Effector memory CD4-positive, alpha-beta T cell (primary cell): ENCODE measurements at places on chromosomes 12 and 14.
A peak's percentile ranks its signal among the peaks of the same experiment; 100 is the strongest.

DNA sequence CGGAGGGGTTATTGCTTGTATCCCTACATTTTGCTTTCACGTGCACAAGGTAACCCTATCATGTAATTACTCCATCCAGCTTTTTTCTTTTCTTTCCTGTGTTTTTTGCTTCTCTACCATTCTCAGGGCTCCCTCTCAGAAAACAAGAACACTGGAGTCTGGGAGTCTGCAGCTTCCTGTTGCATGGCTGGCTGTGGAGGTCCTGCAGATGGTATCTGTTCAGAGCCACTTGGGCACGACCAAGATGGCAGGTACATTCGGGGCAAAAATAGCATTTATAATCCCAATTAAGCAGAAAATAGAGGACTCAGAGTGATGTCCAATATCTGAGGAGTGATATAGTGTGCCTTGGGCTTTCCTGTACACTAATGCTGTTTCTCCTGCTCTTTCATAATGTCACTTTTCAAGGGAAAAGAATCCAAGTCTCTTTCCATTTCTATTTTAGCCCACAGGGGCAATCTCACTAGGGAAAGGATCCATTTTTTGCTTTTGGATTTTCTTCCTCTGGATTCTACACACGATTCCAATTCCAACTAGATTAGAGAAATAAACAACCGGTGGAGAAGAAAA, 3.2 kb upstream of the NUMB start:
- H3K27ac ChIP-seq: no peak overlapping the region
- no peaks in the 10 kb centered on the region for H3K36me3 ChIP-seq
- no peak overlapping the region for H3K4me3 ChIP-seq
- no peaks in the 10 kb centered on the region for H3K27me3 ChIP-seq

- no peak overlapping the region for H3K4me3 ChIP-seq
- H3K4me1 ChIP-seq: no peaks in the 10 kb centered on the region
- no peaks in the 10 kb centered on the region for H3K36me3 ChIP-seq
- no peaks in the 10 kb centered on the region for H3K27me3 ChIP-seq
Measured at GRCh38 chr14:84468153-84468552, 1061.8 kb upstream of the FLRT2 start.

DNA sequence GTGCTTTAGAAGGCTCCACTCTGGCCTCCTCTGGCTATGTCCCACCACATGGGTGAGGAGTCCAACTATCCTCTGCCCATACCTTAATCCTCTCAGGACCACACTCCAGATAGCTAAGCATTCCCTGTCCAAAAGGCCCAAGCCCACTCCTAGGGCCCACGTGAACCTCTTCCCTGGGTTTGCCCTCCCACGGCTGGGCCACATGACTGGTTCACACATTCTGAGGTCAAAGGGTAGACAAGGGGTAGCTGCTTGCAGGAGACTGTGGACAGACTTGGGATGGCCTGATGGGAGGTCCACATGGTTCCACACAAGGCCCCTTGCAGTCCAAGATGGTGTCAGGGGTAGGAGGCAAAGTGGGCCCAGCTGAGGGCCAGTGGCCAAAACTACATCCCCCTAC, 6.0 kb upstream of the PCK2 start:
- H3K4me1 ChIP-seq: no peaks in the 10 kb centered on the region
- no peak overlapping the region for H3K4me3 ChIP-seq
- DNase-seq: no peak
- no peak overlapping the region for H3K27ac ChIP-seq

GRCh38 chr12:46523446-46523845, 150.9 kb upstream of the SLC38A2 start:
- peak overlapping the region; percentile 4 for H3K4me3 ChIP-seq
- peak overlapping the region; percentile 47 for H3K27ac ChIP-seq
- no peaks in the 10 kb centered on the region for H3K27me3 ChIP-seq
- DNase-seq: no peak
- peaks cover 10% of the 10 kb centered on the region for H3K4me1 ChIP-seq
- no peaks in the 10 kb centered on the region for H3K36me3 ChIP-seq
